CMK (cell line): ENCODE measurements at places on chromosomes 6 and 20.

GRCh38 chr20:18728870-18729224 lies 84.7 kb upstream of the SCP2D1 start:
- DNase-seq: no peak

- DNase-seq: no peak
Measured at GRCh38 chr6:83047065-83047754, 18.4 kb downstream of the UBE3D start.

DNA sequence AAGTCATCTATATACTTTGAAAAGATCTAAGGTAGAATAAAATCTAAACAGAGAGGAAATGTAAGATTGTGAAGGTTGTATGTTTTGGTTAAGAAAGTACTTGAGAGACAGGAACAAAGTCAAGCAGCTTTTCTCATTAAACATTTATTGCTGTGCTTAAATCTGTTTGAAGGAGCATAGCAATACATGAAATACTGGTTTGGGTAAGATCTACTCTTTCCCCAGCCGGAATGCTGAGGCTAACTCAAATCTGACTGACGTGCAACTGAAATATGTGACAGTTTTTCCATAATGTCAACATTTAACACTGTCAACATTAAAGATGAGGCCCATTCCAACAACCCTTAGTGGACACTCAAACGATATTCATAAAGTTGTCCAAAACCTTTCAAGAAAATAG lies 59.9 kb downstream of the MAN1A1 start:
- DNase-seq: no peak

- DNase-seq: no peak
Measured at GRCh38 chr6:169171016-169171415, 82.6 kb downstream of the THBS2 start.

- no peak for DNase-seq
Measured at GRCh38 chr6:122361314-122361979, 38.0 kb upstream of the HSF2 start.

- DNase-seq: no peak
Measured at GRCh38 chr6:134623401-134623800, 305.5 kb upstream of the SGK1 start.
